ENCODE measurements at places on chromosomes 12 and 14. TPM values are rescaled to one million over a fixed set of nuclear protein-coding genes. Genes with fewer than 3 reads are reported as not detected.
A peak's percentile ranks its signal among the peaks of the same experiment; 100 is the strongest.

- no peak for DNase-seq
Observed at GRCh38 chr12:6332459-6332858, 9.4 kb downstream of the TNFRSF1A start.

DNA sequence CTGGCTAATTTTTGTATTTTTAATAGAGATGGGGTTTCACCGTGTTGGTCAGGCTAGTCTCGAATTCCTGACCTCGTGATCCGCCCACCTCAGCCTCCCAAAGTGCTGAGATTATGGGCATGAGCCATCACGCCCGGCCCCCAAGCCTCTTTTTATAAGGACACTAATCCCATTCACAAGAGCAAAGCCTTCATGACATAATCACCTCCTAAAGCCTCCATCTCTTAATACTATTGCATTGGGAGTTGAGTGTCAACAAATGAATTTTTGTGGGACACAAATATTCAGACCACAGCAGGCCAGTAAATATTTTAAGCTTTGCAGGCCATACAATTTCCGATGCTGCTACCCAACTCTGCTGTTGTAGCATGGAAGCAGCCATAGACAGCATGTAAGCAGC lies 10.9 kb downstream of the RNF212B start:
- no peak for DNase-seq

GRCh38 chr12:50564237-50564947 lies 59.6 kb downstream of the DIP2B start:
- no peak for DNase-seq

DNA sequence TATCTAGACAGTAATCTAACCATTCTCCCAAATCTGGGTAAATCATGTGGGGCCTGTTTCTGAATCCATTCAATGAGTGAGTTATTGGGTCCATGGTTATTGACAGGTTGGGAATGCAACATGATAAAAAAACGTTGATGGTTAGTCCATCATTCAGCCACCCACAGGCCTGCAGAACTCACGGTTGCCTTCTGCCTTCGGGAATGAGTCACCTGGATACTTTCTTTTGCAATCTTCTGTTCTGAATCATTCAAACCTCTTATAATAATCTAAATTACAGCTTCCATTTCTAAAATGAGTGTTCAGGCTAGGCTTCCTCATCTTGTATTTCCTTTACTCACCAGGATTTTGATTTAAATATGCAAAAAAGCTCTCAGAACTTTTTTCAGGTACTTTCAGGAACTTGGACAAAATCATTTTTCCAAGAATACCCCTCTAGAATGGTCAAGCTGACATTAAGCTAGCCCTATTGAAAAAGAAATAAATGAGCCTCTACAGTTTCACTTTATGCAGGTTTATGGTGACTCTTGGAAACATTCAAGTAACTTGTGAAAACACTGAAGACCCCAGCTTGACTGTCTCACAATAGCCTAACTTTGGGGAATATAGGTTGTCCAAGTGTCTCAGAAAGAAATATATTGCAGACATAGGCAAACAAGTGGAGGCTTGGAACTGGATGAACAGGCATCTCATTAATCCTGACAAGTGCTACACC lies 94.4 kb downstream of the KCNK10 start:
- no peak for DNase-seq

GRCh38 chr12:4807116-4807783 lies 87.0 kb downstream of the GALNT8 start:
- DNase-seq, result no peak

The FAM90A1 gene
- 0.11 TPM for total RNA-seq

The CLEC4A gene
- not detected for total RNA-seq

DNA sequence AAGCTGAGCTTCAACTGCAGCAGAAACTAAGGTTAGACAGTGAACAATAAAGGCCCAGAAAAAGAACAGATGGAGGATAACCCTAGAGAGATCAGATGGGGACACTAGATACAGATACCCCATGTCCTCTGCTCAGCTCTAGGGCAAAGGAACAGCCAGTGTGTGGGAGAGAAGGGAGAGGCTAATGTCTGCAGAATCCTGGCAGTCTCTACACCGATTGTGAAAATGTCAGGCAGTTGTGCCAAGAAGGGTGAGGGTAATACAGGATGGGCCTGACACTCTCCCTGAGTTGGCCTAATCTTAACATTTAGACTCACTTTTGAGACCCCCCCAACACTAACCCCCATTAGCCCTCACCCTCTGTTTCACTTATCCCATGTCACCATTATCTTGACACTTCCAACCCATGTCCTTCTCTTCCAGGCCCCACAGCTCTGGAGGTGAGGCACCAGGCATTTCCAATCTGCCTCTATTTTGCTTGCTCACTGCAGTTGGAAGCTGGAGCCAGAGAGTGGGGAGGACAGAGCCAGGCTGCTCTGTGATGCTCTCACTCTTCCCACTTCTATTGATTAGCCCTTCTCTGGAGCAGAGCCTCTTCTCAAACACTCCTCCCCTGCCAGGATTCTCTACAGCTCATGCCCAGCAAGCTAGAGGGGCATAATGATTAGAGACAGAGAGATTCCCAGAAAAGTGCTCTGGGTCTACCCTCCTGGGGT lies 3.0 kb upstream of the BLOC1S1 start:
- no peak for DNase-seq

DNA sequence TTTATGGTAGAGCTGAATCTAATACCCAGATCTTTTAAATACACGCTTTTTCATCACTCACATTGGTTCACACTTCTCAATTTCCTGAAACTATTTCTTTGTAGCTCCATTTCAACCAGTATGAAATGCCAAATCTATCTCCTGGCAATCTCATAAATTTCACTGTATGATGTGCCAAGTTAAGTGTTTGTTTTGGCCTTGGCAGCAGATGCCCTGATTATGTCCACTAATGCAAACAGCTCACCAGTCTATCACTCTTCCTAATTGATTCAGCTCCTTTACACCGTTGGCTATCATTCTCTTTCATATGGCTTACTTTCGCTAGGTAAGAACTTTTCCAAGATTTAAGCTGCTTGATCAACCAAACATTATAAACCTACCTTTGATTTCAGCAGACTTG lies 58.6 kb downstream of the ZFC3H1 start:
- no peak for DNase-seq

GRCh38 chr12:114636723-114637480 lies 47.1 kb downstream of the TBX3 start:
- DNase-seq, result no peak

DNA sequence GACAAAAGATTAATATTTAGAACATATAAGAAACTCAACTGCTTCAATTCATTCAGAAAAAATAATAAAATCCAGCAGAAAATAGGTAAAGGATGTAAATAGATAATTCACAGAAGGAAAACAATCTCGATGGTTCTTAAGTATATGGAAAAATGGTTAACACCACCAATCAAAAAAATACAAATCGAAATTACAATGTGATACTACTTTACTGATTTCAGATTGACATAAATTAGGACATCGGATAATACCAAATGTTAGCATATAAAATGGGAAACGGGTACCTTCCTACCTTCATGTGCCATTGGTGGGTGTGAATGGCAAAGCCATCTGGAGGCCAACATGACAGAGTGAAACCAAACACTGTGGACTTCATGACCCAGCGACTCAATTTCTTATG lies 1.6 kb upstream of the PPP4R4 start:
- no peak for DNase-seq

DNA sequence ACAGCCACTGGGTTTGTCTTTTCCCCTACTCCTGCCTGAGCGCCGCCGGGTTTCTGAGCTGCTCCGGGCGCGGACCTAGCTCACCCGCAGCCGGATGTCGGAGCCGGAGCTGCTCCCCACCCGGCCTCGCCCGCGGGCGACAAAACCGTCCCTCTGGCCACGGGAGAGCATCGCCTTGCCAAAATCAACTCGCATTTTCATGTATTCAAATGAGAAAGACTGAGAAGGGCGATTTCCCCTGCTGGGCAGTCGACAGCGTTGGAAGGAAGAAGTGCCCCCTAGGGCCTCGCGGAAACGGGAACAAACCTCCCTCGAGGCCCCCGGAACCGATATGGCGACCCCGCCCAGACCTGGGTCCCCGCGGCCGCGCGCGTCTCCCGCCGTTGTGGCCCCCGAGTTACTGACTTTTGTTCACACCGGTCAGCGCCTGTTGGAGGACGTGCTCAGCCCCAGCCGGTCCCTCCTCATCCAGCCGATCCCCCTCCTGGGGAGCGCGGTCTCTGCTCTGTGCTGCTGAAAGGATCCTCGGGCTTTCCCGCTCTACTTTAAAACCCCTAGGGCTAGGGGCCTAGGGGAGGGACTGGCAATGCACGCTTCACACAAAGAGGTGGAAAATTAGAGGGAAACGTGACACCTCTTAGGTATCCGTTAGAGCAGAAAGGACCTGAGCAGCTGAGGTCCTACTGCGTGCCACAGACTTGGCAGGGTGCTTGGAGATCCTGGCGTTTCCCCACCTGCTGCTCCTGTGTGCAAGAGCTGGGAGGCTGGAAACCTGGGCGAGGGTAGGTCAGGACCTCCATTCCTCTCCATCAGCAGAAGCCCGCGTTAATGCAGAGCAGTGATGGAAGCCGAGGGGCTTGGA lies 4.3 kb downstream of the TTC6 start:
- DNase-seq, result no peak

The NDRG2 gene
- total RNA-seq, result 0.11 TPM

DNA sequence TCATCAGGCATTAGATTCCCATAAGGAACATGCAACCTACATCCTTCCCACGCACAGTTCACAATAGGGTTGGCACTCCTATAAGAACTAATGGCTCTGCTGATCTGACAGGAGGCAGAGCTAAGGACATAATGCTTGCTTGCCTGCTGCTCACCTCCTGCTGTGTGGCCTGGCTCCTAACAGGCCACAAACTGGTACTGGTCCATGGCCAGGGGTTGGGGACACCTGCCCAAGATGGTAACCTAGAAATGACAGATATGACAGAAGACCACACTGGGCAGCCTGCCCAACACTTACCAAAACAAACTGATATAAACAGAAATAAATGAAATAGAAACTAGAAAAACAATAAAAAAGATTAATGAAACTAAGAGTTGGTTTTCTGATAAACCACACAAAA lies 325.6 kb downstream of the SEC23A start:
- DNase-seq, result no peak

DNA sequence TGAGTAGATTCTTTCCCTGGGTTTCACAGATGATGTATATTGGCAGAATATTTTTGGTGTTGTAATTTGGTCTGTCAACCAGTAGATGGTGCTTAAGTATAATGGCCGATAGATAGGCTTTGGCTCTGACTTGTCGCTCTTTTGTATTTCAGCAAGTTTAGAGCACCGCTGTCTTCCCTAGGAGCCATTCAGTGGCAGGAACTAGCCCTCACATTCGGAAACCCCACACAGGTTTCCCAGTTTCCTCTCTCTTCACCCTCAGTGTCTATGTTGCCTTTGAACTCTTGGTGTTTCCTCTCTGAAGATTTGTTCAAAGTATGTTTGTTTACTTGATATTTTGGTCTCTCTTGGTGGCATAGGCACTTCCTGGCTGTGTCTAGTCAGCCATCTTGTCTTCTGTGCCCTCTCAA lies 102.2 kb downstream of the GPHN start:
- no peak for DNase-seq

GRCh38 chr12:2456122-2456812 lies 338.5 kb upstream of the FKBP4 start:
- no peak for DNase-seq

DNA sequence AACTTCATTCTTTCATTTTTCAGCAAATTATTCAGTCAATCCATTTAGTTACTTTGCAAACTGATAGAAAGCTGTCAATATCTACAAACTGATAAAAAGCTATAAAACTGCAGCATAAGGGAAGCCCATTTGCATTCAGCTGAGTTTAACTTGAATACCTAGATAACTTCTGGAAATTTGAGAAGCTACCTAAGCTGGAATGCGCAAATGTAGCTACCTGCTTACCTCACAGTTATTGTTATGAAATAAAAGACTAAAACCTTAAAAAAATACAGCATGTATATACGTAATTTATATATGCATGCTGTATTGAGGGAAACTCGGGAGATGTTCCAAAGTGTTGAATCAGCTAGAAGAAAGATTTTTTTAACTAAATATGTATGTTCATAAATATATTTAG lies 94.4 kb downstream of the SYT1 start:
- DNase-seq, result no peak

GRCh38 chr12:90618586-90618985 lies 336.4 kb downstream of the CCER1 start:
- DNase-seq, result peak; percentile 4

GRCh38 chr12:79933532-79934264 lies 1.2 kb downstream of the PPP1R12A start:
- no peak for DNase-seq

DNA sequence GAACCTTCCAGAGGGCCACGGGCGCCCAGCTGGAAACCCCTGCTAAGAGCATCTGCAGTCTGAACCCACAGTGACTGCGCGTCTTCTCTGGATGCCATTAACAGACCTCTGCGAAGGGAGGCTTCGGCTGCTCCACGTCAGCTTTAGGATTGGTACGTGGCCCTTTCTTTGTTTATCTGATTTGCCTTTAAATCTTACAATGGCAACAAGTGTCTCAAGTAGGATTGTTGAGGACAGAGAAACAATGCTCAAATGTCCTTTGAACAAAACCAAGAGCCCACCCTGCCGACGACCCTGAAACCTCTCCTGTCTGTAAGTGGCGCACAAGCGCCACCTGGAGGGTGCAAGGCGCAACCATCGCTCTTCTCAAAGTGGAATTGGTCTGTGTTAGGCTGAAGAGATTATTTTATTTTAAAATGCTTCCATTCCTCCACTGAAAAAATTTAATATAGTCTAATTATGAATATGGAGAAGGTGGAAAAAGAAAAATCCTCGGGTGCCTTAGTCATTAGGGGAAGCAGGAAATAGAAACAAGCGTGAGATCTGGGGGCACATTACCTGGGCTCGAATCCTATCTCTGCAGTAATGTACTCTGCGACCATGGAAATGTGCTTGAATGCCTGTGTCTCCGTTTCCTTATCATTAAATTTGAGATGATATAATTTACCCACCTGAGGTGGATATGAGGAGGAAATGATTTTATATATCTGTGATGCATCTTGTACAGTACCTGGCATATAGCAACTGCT lies 82.6 kb upstream of the PTPRB start:
- peak; percentile 41 for DNase-seq

- DNase-seq, result no peak
Observed at GRCh38 chr14:25108959-25109358, 59.0 kb upstream of the STXBP6 start.

DNA sequence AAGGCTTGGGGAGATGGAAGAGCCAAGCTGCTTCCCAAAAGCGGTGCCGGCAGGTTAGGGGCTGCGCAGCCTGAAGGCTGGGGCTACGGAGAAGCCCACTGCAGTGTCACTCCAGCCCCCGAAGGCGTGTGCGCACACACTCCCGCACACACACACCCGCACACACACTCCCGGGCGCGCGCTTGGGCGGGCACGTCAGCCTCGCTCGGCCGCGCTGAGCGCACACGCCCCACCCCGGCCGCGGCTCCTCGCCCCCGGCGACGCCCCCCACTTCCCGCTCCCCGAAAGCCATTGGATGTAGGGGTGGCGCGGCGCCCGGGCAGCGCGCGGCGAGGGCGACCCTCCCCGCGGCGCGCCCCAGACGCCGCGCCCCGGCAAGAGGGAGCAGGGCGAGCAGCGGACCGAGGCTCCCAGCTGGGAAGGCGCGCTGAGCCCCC lies at the start of gene KCNK10:
Gene KCNK10, minus strand, starts transcription at position 184 of the 437 bp plus-strand sequence. CDS start 471 bp downstream, outside the sequence.
- DNase-seq, result no peak

The L2HGDH gene
- total RNA-seq, result 10.0 TPM

Measured in pulmonary artery endothelial cell (primary cell).